Naive B cell (primary cell): ENCODE measurements at places on chromosomes 13 and 19.

DNA sequence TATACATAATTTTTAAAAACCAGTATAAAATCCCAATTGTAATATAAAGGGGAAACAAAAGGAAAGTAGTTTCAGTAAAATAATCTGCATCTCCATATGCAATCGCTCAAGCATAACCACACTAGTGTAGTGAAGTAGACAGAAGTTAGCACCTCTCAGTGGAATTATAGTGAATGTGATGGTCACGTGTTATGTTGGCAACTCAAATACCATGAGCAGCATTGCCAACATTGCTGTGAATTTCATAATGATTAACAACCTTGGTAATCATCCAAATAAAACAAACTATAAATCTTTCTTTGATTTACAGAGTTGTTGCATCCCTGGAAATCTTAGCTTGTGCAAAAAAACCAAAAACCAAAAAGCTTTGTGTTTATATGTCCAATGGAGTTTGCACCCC is 77.3 kb upstream of the SIAH3 start:
- H3K27me3 ChIP-seq = peaks cover 31% of the 10 kb centered on the region
- no peak overlapping the region for H3K4me3 ChIP-seq
- no peak for DNase-seq
- H3K27ac ChIP-seq = no peak overlapping the region
- no peaks in the 10 kb centered on the region for H3K36me3 ChIP-seq

GRCh38 chr13:21516805-21517204 is 57.7 kb upstream of the ZDHHC20 start:
- H3K4me3 ChIP-seq = no peak overlapping the region
- no peaks in the 10 kb centered on the region for H3K27me3 ChIP-seq
- no peaks in the 10 kb centered on the region for H3K4me1 ChIP-seq
- H3K36me3 ChIP-seq = peaks cover 12% of the 10 kb centered on the region
- DNase-seq = no peak
- H3K27ac ChIP-seq = no peak overlapping the region

DNA sequence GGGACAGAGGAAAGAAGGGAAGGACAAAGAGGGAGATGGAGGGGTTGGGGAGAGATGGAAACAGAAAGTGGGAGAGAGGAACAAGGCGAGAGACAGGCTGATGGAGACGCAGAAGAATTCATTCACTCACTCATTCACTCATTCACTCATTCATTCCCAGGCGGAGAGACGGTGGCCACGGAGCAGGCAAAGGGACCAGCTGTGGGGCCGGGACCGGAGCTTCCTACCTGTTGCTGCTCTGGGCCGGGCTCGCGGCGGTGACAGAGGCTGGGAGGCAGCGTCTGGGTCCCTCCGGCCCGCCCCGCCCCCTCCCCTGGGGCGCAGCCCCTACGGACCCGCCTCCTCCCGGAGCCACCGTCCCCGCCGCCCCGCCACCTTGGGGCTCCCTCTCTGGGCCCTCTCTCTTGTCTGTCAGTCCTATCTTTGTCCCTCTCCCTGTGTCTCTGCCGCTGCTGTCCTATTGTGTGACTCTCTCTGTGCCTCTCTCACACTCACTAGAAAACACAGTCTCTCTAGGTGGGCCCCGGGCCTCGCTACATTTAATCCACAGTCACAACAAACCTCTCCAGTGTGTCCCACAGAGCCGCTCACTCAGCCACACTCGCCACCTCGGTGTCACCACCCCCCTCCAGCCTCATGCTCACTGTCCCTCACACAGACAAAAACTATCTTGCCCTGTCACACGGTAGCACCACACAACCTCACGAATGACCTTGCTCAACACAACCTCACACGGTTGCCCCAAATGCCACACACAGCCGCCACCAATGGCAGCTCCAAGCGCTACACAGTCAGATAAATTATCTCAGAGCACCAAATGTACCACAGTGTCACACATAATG is at the start of gene GNG8:
TSS of gene GNG8 (minus strand) at position 283 of the 842 bp plus-strand sequence. CDS start 1,520 bp downstream, outside the sequence.
- peaks cover 8% of the 10 kb centered on the region for H3K27me3 ChIP-seq
- no peak within 1 kb of the TSS for H3K4me3 ChIP-seq
- peaks cover 18% of the 10 kb centered on the region for H3K4me1 ChIP-seq
- H3K36me3 ChIP-seq = no peaks in the 10 kb centered on the region
- peak within 1 kb of the TSS; percentile 80 for H3K27ac ChIP-seq

DNA sequence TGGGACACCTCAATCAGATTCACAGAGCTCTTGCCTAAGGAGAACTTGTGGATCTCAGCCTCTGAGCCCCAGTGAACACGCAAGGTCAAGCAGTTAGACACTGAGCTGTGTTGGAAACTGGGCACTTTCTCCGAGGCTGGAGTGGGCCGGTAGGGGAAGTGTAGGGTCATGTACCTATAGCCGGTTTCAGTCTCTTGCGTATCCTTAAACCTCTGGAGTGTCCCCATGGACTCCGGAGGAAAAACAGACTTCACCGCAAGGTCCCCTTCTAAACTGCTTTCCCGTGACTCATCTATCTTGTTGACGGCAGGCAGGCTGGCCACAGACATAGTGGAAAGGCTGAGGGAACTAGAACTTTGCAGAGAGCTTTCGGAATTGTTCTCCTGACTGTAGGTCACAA is 11.3 kb downstream of the IQCN start:
- peaks cover 18% of the 10 kb centered on the region for H3K4me1 ChIP-seq
- no peak overlapping the region for H3K27ac ChIP-seq
- no peak overlapping the region for H3K4me3 ChIP-seq
- H3K36me3 ChIP-seq = no peaks in the 10 kb centered on the region
- H3K27me3 ChIP-seq = no peaks in the 10 kb centered on the region

GRCh38 chr19:39186391-39186790 is 10.4 kb upstream of the NCCRP1 start:
- DNase-seq = no peak
- H3K4me1 ChIP-seq = peaks cover 4% of the 10 kb centered on the region
- H3K27ac ChIP-seq = no peak overlapping the region

DNA sequence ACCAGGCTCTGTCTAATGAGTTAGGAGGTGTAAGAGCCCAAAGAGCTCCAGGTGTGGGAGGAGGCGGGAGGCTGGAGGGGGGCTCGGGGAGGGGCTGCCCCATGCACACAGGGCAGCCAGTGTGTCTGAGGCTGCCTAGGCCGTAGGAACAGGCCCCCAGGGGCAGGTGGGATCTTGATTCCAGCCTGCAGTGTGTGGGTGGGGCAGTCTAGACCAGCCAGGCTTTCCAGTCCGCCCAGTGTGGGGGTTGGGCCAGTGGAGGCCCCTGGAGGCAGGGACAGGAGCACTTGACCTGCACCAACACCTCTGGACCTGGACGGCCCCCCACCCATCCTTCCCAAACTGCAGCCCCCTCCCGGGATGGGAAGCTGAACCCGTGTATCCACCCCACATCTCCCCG is 5.4 kb upstream of the CAMSAP3 start:
- H3K27ac ChIP-seq = no peak overlapping the region
- peaks cover 2% of the 10 kb centered on the region for H3K4me1 ChIP-seq
- H3K27me3 ChIP-seq = peaks cover 20% of the 10 kb centered on the region
- no peaks in the 10 kb centered on the region for H3K36me3 ChIP-seq
- no peak for DNase-seq

DNA sequence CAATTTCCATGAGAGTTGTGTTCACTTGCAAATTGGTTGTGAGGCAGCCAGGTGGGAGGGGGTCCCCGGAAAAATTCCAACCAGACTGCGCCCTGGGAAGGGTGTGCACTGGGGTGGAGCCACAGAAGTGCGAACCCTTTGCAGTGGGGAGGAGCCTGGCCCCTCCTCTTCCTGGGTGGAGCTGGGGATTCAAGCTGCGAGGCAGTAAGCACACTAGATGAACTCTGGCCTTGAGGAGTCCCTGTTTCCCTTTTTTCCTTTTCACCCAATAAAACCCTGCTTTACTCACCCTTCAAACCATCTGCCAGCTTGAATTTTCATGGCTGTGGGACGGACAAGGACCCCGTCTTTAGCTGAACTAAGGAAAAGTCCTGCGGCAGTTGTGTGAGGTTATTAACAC is 31.0 kb upstream of the MBNL2 start:
- peaks cover 9% of the 10 kb centered on the region for H3K4me1 ChIP-seq
- H3K4me3 ChIP-seq = no peak overlapping the region
- no peaks in the 10 kb centered on the region for H3K36me3 ChIP-seq
- DNase-seq = no peak
- peaks cover 33% of the 10 kb centered on the region for H3K27me3 ChIP-seq

- no peaks in the 10 kb centered on the region for H3K27me3 ChIP-seq
- DNase-seq = no peak
- no peak overlapping the region for H3K4me3 ChIP-seq
- H3K27ac ChIP-seq = no peak overlapping the region
- no peaks in the 10 kb centered on the region for H3K4me1 ChIP-seq
- no peaks in the 10 kb centered on the region for H3K36me3 ChIP-seq
Observed at GRCh38 chr13:32857689-32858088, 158.5 kb upstream of the KL start.

DNA sequence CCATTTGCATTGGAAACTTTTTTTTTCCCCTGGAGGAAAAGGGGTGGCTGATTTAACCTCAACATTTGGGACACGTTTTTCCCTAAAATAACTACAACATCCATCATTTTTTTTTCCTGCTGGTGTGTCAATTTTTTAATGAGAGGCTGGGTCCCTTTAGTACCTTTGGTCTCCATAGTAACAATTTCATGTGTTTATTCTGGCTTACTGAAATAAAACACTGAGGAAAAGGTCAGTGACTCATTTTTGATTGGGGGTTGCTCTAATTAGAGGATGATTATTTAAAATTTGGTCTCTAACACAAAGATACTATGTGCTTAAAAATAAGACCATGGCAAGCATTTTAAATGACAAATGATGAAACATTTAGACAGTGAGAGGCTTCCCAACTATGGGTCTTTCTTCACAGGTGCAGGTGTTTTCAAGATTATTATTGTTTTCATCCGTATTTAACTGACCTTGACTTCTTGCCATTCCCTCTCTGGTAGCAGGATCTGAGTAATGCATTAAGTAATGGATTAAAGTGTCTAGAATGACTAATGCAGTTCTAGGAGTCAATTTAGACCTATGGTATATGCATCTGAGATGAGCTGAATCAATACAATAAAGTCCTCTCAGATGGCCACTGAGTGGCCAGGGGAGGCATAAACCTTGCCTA is 406.4 kb downstream of the KCNRG start:
- H3K4me1 ChIP-seq = peaks cover 27% of the 10 kb centered on the region
- H3K27ac ChIP-seq = no peak overlapping the region
- no peaks in the 10 kb centered on the region for H3K36me3 ChIP-seq
- no peak overlapping the region for H3K4me3 ChIP-seq
- H3K27me3 ChIP-seq = no peaks in the 10 kb centered on the region

GRCh38 chr13:98059276-98059675 is 83.6 kb upstream of the FARP1 start:
- no peak for DNase-seq
- no peak overlapping the region for H3K4me3 ChIP-seq
- H3K4me1 ChIP-seq = no peaks in the 10 kb centered on the region
- peaks cover 1% of the 10 kb centered on the region for H3K36me3 ChIP-seq
- H3K27ac ChIP-seq = no peak overlapping the region
- H3K27me3 ChIP-seq = peaks cover 16% of the 10 kb centered on the region

DNA sequence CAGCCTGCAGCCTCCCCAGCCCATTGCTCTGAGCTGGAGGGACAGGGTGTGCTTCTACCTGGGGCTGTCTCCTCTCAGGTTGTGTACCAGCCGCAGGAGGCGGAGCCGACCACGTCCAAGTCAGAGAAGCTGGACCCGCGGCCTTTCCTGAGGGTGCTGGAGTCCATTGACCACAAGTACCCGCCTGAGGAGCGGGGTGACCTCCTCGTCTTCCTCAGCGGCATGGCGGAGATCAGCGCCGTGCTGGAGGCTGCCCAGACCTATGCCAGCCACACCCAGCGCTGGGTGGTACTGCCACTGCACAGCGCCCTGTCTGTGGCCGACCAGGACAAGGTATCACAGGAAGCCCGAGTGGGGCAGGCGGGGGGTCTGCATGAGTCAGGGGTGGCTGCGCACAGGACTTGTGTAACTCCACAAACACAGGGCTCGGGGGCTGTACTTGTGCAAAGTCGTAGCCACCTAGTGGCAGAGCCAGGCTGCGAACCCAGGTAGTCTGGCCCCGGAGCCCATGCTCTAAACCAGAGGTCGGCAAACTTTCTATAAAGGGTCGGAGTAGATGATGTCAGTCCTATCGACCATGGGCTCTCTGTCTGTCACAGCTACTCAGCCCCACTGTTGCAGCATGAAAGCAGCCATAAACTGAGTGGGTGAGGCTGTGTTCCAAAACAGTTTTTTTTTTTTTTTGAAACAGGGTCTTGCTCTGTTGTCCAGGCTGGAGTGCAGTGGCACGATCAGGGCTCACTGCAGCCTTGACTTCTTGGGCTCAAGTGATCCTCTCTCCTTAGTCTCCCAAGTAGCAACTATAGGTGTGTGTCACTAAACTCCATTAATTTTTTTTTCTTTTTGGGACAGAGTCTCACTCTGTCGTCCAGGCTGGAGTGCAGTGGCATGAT is 8.9 kb downstream of the DHX34 start:
- no peak for DNase-seq
- peaks cover 1% of the 10 kb centered on the region for H3K4me1 ChIP-seq

GRCh38 chr13:91567485-91568207 is 169.2 kb downstream of the GPC5 start:
- H3K27ac ChIP-seq = no peak overlapping the region
- H3K4me3 ChIP-seq = no peak overlapping the region
- H3K27me3 ChIP-seq = no peaks in the 10 kb centered on the region

DNA sequence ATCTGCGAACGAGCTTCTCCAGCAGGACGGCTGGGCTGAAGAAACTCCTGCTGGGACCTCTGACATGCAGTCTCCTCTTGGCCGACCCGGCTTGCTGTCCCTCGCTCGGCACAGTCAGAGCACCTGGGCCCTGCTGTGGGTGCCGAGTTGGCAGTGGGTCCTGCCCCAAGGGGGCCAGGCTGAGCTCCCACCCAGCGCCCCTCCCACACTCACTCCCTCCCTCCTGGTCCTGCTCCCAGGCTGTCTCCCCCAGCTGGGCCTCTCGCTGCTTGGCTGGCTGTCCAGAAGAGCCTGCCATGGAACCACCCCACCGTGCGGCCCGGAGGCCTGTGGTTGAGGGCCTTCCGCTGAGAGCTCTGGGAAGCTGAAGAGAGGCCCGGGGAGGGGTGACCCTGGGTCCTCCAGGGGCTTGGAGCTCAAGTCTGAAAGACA is 6.0 kb downstream of the AKT2 start:
- peak overlapping the region; percentile 95 for H3K27ac ChIP-seq
- H3K4me1 ChIP-seq = peaks cover 66% of the 10 kb centered on the region
- peak overlapping the region; percentile 60 for H3K4me3 ChIP-seq
- no peaks in the 10 kb centered on the region for H3K27me3 ChIP-seq

- H3K27ac ChIP-seq = no peak overlapping the region
- no peak for DNase-seq
- peaks cover 79% of the 10 kb centered on the region for H3K4me1 ChIP-seq
- H3K27me3 ChIP-seq = no peaks in the 10 kb centered on the region
- no peak overlapping the region for H3K4me3 ChIP-seq
Observed at GRCh38 chr13:46621792-46622629, 69.0 kb downstream of the LRCH1 start.
